ENCODE measurements at places on chromosomes 4 and X.

- peak; percentile 69 for DNase-seq
These were observed 141.7 kb downstream of the HHIP start for GRCh38 chr4:144787365-144788258.

GRCh38 chr4:22179124-22179874 is 230.7 kb upstream of the KCNIP4 start:
- DNase-seq, result no peak

- DNase-seq, result no peak
These were observed 553.9 kb downstream of the INPP4B start for GRCh38 chr4:142292231-142292630.

GRCh38 chrX:119647089-119647488 is 40.9 kb upstream of the NKRF start:
- no peak for DNase-seq

DNA sequence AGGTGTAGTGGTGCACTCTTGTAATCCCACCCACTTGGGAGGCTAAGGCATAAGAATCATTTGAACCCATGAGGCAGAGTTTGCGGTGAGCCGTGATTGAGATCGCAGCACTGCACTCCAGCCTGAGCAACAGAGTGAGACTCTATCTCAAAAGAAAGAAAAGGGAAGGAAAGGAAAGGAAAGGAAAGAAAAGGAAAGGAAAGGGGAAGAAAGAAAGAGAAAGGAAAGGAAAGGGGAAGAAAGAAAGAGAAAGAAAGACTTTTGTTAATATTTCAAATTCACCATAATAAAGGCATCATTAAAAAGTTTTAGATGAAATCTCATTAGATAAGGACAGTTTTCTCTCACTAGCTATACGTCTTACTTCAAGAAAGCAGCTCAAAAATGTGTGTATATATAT is 660.5 kb upstream of the ATOH1 start:
- no peak for DNase-seq

DNA sequence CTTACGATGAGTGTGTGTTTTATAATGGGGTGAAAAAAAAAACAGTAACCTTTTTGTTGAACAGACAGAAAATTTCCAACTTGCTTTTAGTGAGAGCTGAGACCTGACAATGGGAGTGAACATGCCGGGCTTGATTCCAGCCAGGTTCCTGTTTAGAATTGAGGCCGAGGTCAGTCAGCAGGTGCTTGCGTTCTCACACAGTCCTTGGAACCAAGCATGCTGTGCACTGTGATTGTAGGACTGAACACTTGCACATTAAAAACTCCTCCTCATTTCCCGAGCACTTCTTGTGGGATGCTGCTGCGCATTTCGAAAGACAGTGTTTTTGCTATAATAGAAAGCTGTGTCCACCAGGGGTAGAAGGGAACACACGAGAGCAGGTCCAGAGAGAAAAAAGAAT is 51.8 kb downstream of the TMEM131L start:
- no peak for DNase-seq

DNA sequence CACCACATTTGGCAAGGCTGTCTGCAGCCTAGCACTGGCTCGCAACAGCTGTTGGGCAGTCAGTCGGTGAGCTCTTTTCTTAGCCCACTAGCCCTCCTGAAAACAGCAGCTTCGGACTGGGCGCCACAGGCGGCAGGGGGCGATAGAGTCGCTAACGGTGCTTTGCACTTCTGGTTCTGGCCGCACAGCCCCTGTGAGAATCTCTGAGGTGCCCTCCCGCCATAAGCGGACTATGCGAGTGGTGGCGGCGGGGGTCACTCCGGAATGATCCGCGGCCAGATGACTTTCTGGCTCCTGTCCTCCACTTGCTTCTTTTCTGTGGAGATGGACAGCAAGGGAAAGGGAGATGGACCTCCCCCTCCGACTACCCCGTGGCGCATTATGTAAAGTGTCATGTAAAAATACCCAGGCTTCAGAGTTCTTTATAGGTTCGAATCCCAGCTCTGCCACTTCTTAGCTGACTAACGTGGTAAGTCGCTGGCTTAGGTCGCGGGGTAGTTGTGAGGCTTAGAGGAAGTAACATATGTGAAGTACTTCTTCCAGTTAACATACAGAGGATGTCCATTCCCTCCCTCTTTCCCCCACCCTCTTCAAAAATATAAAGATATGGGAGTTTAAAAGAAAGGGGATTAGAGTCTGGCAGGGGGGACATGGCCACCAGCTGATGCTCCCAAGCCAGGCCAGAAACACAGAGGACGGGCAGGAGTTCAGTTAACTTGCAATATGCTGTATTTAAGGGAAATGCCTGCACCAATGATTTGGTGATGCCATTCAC is 11.0 kb downstream of the ARHGAP36 start:
- peak; percentile 61 for DNase-seq

- no peak for DNase-seq
These were observed 78.5 kb downstream of the CRMP1 start for GRCh38 chr4:5814421-5814820.

Data from iPS-NIHi11 (cell line).